ENCODE measurements at places on chromosomes 3 and 15.

DNA sequence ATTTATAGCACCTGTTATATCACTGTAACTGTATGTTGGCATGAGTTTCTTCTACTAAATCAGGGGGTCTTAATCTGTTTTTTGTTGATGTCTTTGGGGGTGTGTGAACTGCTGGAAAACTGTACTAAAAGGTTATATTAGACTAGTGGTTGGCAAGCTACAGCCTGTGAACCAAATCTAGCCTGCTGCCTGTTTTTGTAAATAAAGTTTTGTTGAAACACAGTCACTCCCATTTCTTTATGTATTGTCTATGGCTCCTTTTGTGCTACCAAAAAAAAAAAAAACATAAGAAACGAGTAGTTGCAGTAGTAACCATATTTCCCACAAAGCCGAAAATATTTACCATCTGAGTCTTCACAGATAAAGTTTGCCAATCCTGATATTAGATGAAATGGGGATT lies 126.7 kb downstream of the AKAP13 start:
- no peak for DNase-seq

DNA sequence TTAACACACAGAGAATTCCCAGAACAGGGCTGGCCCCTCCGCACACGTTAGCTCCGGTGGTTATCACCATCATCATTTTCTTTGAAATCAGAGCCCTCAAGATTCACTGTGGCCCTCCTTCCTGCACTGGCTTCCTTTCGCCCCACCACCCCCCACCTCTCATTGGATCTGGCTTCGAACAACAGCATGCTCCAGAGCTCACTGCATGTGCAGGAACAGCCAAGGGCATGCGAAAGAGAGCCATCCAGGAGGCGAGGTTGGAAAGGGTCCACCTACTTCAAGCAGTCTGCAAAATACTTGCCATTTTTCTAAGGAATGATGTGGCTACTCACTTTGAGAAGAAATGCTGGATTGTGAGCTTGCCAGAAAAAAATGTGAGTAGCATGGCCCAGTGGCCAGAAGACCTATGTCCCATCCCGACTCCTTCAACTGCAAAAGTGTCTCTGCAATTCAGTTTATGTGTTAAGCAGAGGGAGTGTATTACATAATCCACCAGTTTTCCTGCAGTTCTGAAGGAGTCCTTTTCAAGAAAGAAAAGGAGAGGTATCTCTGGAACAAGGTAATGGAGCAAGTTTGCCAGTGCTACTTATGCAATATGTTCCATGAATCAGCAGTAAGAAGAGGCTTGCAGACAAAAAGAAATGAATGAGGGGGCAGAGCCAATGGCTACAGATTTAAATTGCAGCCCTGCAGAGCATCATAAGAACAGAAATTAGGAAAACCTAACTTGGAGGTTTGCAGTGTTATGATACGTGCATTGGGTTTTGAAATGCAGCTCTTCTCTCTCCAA lies 92.8 kb downstream of the OCA2 start:
- DNase-seq: no peak

DNA sequence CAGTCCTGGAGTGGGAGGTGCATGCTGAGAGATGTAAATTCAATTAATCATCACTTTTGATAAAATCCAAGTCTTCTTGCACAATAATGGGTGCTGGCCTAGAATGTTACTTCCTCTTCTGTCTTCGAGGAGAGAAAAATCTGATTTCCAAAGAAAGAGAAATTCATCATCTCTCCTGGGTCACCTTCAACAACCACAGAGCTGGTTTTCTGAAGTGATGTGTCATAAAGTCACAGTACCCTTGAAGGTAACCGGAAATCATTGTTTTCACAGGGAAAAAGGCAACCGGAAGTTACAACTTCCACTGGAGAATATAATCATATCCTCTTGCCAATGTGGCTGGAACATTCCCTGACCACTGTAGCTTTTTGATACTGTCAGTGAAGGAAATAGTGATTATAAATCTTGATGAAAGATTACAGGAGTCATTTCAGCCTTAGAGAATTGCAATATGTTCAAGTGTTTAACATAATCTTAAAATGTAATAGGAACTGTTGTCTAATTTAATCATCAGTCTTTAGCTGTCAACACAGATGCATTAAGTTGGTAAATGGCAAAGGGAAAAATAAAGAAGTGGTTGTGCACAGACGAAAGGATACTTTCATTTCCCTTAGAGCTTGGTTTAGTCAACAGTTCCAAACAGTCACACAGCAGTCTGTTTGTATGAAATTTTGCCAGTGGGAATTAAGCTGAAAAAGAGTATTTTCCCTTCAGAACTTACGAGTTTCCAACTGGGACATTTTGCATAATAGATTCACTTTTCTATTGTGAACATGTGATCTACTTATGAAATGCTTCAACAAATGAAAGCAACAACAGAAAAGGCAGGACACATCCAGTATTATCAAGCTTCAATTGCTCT lies 106.5 kb upstream of the SLC4A7 start:
- no peak for DNase-seq

- DNase-seq: no peak
Observed at GRCh38 chr3:145013931-145014330, 1042.3 kb downstream of the DIPK2A start.

DNA sequence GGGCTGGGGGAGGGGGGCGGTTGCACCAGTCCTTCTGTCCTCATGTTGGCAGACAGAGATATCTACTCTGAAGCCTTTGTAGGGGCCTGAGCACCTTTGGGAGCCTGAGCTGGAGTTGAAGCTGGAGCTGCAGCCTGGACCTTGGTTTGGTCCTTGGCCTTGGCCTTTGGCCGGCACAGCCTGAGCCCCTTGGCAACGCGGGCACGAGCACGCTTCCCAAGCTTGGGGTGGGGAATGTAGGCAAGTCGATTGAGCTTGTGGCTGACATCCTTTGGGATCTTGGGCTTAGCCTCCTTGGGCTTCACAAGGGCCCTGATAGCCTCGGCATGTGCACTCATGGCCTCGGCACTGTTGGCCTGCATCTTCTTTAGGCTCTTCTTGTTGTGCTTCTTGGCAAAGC lies 8.1 kb upstream of the ST6GAL1 start:
- DNase-seq: no peak

- DNase-seq: no peak
Observed at GRCh38 chr3:115325539-115325938, 178.5 kb upstream of the ZBTB20 start.

- DNase-seq: no peak
Observed at GRCh38 chr3:120077731-120078130, 16.5 kb downstream of the GSK3B start.

DNA sequence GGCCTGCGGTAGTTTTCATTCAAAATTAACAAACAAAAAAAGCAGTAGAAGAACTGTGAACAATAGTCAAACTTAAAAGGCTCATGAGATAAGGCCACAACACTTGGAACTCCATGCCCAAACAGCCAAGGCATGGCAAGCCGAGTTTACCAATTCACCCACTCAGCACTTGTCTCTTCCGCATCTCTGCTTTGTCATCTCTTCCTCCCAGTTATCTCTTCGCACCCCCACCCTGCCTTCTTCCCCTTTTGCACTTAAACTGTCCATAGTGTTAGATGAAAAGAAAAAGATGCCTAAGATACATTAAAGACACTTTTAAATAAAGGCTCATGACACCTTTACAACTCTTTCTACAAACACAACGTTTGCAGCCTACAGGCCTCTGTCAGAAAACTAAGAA lies 11.1 kb downstream of the TLE3 start:
- no peak for DNase-seq

- no peak for DNase-seq
Observed at GRCh38 chr3:49616061-49616460, 58.1 kb upstream of the APEH start.

- DNase-seq: no peak
Observed at GRCh38 chr15:50016951-50017350, 102.1 kb downstream of the ATP8B4 start.

DNA sequence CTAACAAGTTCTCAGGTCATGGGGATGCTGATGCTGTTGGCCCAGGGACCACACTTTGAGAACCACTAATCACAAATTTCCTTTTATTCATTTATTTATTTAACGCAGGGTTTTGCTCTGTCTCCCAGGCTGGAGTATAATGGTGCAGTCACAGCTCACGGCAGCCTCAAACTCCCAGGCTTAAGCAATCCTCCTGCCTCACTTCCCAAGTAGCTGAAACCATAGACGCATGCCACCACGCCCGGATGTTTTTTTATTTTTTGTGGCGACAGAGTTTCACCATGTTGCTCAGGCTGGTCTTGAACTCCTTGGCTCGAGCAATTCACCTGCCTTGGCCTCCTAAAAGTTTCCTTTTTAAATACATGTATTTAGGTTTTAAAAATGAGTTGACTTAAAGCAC lies 20.7 kb upstream of the ISLR2 start:
- no peak for DNase-seq
